SK-N-MC (cell line): ENCODE measurements at places on chromosomes 6 and 20.

- no peak for DNase-seq
Observed at GRCh38 chr6:143579703-143580102, 68.2 kb upstream of the FUCA2 start.

DNA sequence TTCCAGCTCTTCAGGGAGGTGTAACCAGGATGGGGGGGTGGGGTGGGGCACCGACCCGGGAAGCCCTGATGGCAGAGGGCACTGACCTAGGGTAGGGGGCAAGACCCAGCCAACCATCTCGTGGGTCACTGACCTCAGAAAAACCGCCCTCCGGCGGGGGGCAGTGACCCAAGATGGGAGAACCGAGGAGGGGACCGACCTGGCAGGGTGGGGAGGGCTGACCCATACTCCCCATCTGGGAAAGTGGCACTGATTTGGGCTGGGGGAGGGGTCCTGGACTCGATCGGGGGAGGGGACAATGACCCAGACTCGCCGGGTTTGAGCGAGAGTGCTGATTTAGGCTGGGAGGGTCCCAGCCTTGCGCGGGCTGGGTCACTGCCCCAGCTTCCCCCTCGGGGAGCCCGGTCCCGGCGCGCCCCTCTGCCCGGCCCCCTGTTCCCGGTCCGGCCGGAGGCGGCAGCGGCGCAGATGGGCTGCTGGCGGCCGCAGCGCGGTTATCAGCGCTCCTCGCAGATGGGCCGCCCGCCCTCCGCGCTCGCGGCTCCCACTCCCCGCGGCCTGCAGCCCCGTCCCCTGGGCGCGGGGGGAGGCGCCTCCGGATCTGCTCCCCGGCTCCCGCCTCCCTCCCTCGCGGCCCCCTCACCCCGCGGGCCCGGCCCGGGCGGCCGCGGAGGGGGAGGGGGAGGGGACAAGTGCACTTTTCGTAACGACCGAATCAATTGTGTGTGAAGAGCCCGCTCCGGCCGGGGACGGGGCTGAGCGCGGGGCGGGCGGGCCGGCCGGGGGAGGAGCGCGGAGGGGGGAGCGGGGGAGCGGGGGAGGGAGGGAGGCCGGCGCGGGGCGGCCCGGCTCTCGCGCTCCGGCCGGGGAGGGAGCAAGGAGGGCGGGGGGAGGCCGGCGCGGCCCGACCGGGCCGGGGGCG lies 2.2 kb downstream of the NOL4L start:
- no peak for DNase-seq

- no peak for DNase-seq
Observed at GRCh38 chr6:65052626-65053025, 654.4 kb downstream of the EYS start.

DNA sequence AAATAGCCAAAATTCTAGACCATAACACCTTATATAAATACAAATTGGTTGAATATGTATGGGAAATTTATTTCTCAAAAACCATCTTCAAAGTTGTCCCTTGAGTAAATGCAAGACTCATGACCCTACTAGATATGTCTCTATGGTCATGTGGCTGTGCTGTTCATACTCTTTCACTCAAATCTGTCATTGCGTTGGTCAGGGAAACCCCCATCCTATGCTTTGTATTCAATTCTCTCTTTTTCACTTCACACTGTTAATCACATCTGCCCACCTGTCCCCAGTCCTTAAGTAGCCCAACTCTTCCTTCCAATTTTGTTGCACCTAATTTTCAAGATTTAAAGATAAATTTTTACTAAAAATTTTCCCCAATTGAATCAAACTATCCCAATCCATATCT lies 51.0 kb downstream of the RPS12 start:
- DNase-seq = no peak

DNA sequence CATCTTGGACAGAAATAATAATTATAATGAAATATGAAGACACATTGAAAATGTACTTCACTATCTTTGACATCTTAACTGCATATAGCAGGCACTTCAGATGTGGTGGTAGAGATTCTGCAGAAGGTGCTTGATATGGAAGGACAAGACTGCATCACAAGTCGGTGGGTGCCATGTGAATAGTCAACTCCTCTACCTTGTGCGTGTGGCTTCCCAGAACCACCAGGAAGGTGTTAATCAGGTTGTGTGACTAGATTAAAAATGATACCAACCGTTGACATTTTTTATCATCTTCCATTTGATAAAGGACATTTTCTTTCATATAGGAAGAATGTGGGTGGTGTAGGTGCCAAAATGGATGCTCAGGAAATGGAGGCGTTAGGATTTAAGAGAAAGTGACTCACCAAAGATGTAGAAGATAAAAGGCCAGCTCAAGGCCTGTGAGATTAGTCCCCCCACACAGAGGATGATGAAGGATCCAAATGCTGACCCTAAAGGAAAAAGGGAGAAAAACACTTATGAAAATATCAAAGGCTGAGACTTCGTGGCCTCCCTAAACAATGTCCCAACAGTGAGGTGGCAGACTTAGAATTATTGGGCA lies 12.3 kb downstream of the SLC17A2 start:
- no peak for DNase-seq

DNA sequence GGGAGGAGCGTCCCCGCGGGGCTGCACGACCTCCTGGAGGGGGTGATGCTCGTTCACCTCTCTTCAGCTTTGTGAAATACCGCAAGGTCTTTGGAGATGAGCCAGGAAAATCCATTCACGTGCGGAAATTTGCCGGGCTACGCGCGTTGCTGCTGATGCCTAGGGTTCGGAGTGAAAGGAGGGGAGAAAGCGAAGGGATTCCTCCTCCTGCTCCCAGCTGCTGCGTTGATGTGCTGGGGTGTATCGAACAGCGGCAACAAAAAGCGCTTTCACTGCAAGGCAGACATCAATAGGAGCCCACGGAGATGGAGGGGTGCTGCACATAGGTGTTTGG lies 391 bp upstream of the B3GAT2 start:
- no peak for DNase-seq

- no peak for DNase-seq
Observed at GRCh38 chr6:34667481-34668238, 28.9 kb downstream of the ILRUN start.

- no peak for DNase-seq
Observed at GRCh38 chr6:39824030-39824926, 32.1 kb downstream of the DAAM2 start.

GRCh38 chr20:41407607-41408006 lies 41.0 kb upstream of the EMILIN3 start:
- no peak for DNase-seq

DNA sequence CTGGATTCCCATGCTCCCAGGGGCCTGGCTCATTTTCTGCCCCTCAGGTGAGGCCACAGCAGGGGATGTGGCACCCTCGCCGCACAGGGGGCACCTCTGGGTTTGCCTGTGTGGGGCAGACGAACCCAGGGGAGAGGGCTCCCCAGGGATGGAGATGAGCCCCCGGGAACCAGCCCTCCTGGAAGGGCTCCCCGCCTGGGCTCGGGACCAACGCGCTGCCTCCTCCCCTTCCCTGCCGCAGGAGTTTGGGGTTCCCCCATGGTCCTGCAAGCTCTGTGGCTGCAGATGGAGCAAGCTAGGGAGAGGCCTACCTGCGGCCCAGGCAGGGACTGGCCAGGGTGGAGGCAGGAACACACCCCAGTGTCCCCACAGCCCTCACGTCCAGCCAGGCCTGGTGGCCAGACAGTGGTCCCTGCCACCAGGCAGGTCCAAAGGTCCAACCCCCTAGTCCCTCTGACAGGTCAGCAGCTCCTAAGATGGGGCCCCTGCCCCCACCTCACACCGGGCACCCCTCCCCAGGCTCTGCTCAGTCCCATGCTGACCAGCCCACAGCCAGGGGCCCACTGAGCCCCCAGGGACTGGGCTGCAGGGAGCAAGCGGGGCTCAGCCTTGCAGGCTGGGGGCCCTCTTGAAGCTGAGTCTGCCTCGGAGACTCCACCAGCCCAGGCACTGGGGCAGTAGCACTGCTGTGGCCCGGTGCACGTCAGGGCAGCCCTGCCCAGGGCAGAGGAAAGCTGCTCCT lies 13.7 kb downstream of the LAMA5 start:
- DNase-seq = no peak

DNA sequence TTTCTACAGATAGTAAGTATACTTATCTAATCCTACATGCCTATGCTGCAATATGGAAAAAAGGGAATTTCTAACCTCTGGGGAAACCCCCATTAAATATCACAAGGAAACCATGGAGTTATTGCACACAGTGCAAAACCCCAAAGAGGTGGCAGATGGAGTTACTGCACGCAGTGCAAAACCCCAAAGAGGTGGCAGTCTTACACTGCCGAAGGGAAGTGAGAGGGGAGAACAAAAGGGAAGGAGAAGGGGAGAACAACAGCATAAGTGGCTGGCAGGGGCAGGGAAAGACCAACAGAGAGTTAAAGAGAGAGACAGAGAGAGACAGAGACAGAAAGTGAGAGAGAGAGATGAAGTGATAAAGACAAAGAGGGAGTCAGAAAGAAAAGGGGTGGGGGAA lies 43.8 kb upstream of the EIF2S2 start:
- DNase-seq = no peak

DNA sequence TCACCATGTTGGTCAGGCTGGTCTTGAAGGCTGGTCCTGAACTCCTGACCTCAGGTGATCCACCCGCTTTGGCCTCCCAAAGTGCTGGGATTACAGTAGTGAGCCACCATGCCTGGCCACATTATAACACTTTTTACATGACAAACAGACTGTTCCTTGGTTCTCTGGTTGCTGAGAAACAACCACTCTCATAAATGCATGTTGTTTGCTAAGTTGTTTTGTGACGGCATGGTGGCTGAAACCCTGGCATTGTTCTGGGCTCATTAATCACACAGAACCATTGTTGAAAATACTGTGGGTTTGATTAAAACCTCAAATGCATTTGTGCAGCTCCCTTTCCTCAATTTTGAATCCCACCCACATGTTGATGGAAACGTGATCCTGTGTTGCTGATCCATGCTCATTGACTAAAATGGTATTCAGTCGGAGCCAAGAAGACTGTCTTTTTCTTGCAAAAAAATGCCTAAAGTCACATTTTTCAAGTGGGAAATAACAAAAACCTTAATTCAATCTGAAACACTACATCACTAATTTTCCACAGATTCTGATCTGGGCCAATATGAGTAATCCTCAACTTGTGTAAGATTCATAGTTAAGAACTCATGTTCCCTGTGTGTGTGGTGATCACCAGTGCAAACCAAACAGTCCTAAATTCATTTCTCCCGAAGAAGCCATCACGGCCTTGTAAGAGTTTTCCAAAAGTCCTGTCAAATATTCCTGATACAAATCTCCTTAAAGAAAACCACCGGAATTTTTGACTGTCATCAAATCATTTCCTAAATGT lies 132.8 kb downstream of the FNDC1 start:
- DNase-seq = no peak

GRCh38 chr20:63394069-63394919 lies 33.1 kb upstream of the CHRNA4 start:
- DNase-seq = no peak

DNA sequence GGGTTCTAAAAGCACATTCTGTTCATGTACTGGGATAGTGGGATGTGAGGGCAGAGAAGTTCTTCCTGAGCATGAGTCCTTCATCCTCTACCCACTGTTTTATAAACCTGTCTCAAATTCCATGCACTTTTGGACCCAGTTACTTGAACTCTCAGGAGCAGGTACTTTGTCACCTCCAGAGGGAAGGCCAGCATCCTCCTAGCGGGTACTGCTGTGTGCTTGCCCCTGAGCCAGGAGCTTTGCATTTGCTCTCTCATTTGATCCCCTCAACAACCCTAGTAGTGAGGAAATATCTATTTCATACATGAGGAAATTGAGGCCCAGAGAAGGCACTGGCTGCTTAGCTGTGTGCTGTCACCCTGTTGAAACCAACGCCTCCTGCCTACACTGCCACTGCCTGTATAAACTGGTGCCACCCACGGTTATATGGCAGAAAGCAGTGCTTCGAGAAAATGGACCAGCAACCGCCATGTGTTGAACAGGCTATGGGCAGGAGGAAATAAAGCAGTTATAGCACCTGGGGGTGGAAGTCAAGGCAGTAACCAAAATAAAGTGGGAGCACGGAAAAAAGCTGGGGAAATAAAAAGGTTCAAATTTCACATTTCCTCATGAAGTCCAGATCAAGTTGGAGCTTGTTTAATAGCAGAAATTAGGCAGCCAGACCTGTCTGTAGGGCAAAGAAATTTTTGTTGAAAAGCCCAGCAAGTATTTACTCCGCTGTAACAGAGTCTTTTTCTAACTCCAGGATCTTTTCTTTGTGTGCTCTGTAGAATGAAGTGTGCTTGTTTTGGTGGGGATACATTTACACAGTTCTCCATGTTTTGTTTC lies 38.0 kb downstream of the KLHL31 start:
- no peak for DNase-seq

DNA sequence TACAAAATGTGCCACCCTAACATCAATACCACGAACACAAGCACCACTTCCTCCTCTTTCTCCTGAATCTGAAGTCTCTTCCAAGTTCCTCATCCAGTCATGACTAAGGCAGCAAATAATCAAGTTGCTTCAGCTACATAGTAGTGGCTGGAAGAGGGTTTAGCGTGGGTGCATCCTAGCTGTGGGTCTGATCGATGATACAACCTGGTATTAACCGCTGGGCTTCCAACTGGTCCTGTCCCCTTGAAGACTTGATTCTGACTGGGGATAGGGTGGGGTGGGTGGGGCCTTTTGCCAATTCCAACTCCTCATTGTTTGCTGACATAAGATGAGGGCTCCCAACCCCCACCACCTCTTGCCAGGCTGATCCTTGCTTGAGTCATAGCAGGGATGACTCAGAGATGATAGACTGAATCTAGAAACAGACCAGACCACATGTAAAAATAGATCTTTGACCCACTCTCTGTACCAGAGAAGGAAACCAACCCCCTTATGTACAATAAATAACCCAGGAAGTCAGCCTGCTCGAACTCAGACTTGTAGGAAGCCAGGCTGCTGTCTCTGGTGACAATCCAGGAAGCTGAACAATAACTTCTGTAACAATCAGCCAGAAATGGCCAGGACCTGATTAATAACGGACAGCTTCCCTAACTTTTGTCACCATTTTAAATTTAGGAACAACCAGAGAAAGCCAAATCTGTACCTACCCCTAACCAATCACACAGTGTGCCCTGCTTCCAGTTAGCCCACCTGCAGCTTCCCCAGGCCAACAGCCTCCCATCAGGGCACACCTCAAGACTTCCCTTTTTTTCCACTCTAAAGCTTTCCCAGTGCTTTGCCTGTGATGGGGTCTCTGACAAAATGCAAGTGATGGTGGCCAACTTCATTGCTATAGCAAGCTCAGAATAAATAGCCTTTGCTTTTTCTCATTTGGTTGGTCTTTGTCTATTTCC lies 68.9 kb upstream of the FAM184A start:
- DNase-seq = no peak

GRCh38 chr6:19327661-19328060 lies 509.5 kb upstream of the ID4 start:
- no peak for DNase-seq

DNA sequence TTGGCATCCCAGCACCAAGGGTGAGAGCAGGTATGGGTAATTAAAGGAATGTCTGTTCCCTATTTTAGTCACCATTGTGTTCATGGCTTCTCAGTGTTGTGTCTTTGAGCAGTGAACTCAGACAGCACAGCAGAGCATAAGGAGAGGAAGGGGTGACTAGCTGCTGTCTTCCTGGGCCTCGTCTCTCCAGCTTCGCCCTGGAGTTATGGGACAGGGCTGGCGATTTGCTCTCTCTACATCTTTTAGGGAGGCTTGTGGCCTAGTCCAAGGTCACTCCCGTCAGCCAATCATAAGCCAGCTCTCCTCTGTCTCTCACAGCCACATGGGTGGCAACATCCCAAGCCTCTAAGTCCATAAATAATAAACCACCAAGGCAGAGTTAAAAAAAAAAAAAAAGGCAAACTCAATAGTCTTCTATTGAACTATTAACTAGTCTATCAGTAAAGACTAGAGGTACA lies 7.3 kb downstream of the CST3 start:
- no peak for DNase-seq
